ENCODE measurements at places on chromosomes 1 and 21.
A peak's percentile ranks its signal among the peaks of the same experiment; 100 is the strongest.

DNA sequence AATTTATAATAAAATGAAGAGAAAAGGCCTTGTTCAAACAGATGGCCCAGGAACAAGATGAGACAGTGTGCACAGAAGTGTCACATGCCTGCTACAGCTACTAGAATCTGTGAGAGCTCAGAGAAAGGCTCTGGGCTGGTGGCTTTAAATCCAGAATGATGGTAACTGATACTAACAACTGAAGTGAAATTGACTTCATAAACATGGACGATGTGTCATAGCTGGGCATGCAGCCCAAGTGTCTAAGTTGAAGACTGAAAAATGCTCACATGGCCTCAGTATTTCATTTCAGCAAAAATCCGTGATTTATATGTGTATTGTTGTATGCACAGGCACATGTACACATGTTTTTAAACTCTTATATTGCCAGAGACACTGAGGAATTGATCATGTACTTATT lies 208.3 kb upstream of the RUNX1 start:
- no peak for DNase-seq

DNA sequence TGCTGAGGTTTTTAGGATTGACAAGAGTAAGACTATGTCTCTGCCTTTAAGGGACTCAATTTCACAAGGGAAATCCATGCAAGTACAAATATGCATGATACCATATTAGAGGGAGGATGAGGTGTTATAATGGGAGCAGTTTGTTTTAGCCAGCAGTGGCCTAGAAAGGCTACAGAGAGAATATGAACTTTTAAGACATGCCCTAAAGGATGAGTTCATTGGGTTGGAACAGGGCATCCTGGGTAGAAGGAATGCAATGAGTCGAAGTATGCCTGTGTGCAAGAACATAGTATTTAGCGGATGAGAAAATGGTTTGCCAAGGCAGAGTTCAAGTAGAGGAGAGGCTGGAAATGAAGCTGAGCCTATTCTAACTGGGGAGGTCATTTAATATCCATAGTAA lies 32.6 kb upstream of the LEPR start:
- no peak for DNase-seq

GRCh38 chr1:60697204-60697994 lies 385.0 kb upstream of the NFIA start:
- DNase-seq: no peak

DNA sequence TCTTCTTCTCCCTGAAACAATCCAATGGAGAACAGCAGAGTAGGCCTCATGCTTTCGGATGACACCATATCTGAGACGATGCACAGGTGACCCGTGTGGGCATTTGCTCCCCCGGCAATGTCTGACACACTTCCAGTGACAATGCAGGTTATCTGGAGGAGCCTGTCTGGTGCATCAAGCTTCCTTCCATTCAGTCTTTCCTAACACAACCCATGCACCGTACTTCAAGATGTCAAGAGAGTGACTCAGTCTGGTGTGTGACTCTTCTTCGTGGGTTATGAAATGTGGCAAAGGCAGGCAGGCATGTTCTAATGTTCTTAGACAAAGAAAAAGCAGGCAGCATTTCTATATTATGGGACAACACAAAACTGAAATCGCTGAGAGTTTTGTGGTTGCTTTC lies 159.1 kb downstream of the EDEM3 start:
- DNase-seq: no peak

DNA sequence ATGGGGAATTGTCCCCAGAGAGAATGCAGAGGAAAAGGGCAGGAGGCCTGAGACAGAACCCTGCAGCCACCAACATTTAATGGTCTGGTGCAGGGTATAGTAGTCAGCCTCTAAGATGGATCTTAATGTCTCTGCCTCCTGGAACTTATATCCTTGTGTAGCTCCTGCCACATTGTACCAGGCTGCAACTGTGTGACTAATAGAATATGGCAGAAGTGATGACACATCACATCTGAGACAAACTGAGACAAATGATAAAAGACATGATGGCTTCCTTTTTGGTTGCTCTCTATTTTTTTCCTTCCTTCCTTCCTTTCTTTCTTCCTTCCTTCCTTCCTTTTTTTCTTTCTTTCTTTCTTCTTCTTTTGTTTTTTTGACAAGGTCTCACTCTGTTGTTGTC lies 37.1 kb upstream of the CYP4B1 start:
- DNase-seq: no peak

DNA sequence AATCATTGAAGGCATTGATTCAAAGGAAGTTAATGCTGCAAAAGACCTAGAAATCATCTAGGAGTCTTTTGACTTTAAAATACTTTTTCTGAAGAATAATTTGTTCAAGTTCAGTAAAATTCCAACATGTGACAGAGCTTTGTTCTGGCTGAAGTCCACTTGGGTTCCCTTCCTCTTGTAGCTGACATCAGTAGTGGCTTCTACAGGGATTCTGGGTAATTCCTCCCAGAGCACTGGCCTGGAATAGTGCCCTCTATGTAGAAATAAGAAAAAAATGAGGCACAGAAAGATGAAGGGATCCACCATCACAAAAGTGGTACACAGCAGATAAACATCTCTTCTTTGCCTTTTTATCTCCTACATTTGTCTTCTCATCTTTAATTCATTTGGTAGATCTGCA lies 548.1 kb downstream of the LTN1 start:
- DNase-seq: no peak

GRCh38 chr1:199041173-199041914 lies 402.5 kb downstream of the PTPRC start:
- no peak for DNase-seq

- no peak for DNase-seq
These were observed 36.4 kb downstream of the ITGB3BP start for GRCh38 chr1:63486629-63487028.

DNA sequence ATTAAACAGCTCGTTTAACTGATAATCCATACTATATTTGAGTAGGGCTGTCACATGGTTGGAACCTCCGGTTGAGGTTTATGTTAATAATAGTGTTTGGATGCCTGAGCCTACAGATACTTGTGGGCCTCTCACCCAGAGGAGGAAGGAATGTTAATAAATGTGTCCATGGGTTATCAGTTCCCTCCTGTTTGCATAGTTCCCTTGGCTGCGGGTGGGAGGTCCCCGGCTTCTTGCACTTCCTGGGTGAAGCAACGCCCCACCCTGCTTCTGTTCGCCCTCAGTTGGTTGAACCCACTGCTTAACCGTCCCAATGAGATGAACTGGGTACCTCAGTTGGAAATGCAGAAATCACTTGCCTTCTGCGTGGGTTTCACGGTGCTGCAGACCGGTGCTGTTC lies 23.6 kb upstream of the GBP1 start:
- DNase-seq: no peak

GRCh38 chr1:6420454-6421042 lies 829 bp upstream of the HES2 start:
- no peak for DNase-seq

DNA sequence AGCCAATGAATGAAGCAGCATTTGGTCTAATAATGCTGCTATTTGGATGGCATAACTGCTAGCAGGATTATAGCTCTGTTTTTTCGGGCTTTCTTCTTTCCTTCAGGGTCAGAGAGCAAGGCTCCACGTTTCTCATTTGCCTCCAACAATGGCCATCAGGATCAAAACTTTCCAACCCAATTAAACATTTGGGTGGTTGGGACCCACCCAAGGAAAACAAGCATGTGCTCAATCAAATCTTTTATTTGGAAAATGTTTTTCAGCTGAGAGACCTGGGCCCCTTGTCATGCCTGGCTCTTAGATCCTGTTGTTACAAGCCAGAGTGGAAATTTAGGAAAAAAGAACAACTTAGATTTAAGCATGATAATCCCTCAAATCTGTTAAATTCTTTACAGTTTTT lies 373.1 kb upstream of the USP24 start:
- no peak for DNase-seq

GRCh38 chr1:201468844-201469644 lies at the start of gene PHLDA3:
PHLDA3 (minus strand) TSS chr1:201469188; CDS start chr1:201468786, 402 bp downstream.
- DNase-seq: peak; percentile 60

DNA sequence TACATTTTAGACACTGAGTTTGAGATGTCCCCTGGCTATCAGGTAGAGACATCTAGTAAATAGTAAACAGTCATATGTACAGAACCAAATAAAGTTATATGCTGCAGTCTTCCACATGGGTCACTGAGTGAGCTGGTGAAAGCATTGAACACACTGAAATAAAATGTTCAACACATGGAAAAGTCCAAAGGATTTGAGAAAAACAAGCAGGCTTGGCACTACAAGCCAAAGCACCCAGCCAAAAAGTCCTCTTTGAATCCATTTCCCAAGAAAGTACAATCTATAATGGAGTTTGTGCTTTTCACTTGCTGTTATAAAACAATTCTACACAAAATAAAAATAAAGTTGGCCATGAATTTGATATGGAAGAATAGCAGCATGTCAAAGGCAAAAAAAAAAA lies 135.4 kb downstream of the NR5A2 start:
- DNase-seq: no peak

GRCh38 chr1:182685215-182685614 lies 828 bp upstream of the RGS8 start:
- DNase-seq: no peak

DNA sequence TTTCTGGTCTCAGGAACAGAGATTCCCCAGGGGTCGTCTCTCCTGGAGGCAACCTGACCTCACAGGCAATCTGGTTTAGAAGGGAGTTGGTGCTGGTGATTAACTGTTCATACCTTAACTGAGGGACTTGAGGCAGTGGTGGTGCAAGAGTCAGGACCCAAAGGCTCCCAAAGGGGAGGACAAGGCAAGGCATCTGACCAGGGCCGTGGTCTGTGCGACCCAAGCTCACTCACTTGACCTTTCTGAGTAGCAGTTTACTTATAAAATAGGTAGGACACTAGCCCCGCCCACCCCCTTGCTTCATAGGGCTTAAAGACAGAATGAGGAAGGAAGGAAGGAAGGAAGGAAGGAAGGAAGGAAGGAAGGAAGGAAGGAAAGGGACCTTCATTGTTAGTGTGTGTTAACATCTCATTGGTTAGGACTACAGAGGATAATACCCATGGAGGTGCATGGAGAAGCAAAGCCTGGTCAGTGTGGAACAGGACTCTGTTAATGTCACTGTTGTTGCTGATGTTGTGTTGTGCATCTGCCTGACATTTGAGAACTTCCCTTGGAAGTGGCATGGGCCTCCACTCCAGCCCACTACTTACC lies 4.6 kb upstream of the KCNA2 start:
- no peak for DNase-seq

DNA sequence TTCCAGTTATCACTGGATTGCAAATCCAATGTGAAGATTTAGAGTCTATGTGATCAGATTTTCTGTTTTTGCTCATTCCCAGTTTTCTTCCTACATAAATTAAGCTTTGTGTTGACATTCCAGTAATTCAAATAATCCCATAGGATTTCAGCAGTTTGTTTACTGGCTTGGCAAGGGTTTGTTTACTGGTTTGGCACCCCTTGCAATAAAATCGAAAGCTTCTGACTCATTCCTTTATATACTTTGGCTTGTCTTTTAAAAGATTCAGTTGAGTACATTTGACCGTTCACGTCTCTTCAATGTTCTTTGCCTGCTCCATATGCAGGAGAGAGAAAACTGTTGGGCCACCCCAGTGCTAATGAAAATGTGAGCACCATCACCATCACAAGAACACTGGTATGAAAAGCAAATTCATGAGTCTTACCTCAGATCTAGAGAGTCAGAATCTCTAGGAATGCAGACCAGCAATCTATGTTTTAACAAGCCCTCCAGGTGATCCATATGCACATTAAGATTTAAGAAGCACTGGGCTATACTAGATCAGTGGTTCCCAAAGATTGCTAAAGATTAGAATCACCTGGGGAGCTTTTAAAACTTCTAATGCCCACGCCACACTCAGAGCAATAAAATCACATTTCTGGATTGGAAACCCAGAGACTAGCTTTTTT lies 32.8 kb downstream of the ZC3H11B start:
- DNase-seq: no peak

DNA sequence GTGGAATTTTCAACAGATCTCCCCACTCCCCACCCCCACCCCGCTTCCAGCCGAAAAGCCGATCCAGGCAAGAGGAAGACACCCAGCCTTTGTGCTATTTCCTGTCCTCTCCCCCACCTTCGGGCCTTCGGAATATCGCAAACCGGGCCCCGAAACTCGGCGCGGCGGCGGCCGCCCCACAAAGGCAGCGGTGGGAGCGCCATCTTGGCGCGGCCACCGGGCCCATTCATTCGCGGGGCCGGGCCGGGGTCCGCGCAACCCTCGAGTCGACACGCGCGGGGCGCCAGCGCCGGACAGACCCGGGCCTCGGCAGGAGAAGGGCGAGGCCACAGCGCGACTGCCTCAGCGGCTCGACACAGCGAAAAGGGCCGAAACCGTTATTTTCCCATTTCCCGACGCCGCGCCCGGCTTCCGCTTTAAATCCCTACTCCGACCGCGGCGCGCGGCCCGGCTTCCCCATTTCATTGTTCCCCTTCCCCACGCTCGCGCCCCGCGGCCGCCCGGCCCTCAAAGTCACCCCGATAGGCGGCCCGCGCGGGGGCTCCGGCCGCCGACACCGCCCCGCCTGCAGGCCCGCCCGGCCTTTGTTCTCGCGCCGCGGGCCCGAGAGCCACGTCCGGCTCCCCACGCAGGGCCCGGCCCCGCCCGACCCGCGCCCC lies 911 bp downstream of the GNB1 start:
- DNase-seq: no peak

DNA sequence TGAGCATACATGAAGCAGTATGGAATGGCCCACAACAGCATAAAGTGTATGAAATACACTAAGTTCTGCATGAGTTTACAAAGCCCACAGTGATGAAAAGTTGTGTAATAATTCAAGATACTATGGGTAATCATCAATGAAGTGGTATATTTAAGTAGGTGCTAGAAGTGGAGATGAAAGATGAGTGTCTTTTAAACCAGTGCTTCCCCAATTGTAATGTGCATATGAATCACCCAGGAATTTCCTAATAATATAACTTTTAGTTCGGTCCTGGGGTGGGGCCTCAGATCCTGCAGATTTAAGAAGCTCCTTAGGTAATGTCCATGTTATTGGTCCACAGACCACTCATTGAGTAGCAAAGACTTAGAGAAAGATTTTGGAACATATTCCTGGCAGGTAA lies 184.9 kb downstream of the DUSP10 start:
- DNase-seq: no peak

- no peak for DNase-seq
These were observed 12.5 kb downstream of the CHML start for GRCh38 chr1:241627453-241628259.

GRCh38 chr21:40680311-40680710 lies 166.6 kb downstream of the DSCAM start:
- no peak for DNase-seq

GRCh38 chr1:147252540-147252939 lies 10.1 kb downstream of the CHD1L start:
- no peak for DNase-seq

Data from NCI-H1417 treated with DMSO at 0.1 percent for 48 hours (cell line).